Right ventricle myocardium superior (tissue), 1 donor: ENCODE measurements at places on chromosomes 6 and 20. TPM values are rescaled to one million over a fixed set of nuclear protein-coding genes. Genes with fewer than 3 reads are reported as not detected.
A peak's percentile ranks its signal among the peaks of the same experiment; 100 is the strongest.

GRCh38 chr6:148144917-148145521, 197.6 kb upstream of the SASH1 start:
- DNase-seq = peak; percentile 76

The DLL1 gene
- 18.6 TPM for total RNA-seq

The TREM2 gene
- 0.35 TPM for total RNA-seq

The RIN2 gene
- 52.4 TPM for total RNA-seq

The CNR1 gene
- total RNA-seq = 0.11 TPM

- DNase-seq = no peak
Measured at GRCh38 chr20:62387933-62388635, 1.2 kb downstream of the RPS21 start.

The KCNQ5 gene
- total RNA-seq = not detected

- DNase-seq = no peak
Measured at GRCh38 chr6:39029156-39030011, 19.2 kb upstream of the GLP1R start.
